ENCODE measurements at places on chromosomes 6 and 20.

- peak; percentile 48 for DNase-seq
Measured at GRCh38 chr20:2260250-2260649, 35.6 kb upstream of the TGM3 start.

DNA sequence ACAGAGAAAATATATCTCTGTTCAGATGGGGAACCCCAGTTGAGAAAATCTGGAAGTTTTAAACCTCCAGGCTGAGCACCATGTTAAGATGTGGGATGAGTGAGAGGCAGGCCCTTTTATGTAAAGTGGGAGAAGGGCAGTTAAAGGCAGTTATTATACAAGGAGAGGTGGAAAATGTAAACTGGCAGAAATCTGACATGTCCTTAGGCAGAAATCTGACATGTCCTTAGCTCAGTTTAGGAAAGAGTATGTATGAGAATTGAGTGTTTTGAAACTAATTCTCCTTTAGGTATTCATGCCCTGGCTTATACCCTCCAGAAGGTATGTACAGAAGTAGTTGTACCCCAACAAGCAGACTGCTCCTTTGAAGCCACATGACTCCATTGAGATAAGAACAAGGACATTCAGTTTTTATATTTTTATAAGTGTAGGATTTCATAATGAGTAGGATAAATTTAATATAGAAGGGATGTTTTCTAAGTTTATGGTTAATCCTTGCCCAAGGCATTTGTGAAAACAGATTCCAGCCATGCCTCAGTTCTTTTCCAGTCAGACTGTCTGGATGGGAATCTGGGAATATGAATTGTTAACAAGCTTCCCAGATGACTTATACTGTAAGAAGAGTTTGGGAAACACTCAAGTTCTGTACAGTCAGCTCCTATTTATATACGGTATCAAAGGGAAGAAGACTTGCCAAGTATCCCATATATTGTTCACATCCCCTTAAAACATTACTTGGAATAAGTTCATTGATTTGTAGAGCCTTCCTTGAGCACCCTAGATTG lies 87.7 kb downstream of the SCAND1 start:
- no peak for DNase-seq

GRCh38 chr20:5825130-5825719 lies 75.0 kb downstream of the SHLD1 start:
- DNase-seq, result no peak

- no peak for DNase-seq
Measured at GRCh38 chr6:33956206-33956605, 152.4 kb upstream of the MLN start.

GRCh38 chr6:165800337-165800736 lies 137.3 kb upstream of the PDE10A start:
- DNase-seq, result no peak

DNA sequence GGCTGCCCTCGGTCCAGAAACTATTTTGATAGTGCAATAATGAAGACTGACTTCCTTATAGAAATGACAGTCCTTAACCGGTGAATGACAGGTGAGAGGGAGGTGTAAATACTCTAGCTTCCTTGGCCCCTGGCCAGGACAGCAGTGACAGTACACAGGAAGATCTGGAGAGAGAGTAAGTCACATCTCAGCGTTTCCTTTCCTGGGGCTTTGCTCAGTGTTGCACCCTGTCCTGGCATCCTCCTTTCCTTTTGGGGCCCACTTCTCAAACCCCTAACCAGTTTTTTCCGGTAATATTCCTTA lies 336.9 kb downstream of the CD83 start:
- DNase-seq, result no peak
